ENCODE measurements at places on chromosomes 6 and 20.

DNA sequence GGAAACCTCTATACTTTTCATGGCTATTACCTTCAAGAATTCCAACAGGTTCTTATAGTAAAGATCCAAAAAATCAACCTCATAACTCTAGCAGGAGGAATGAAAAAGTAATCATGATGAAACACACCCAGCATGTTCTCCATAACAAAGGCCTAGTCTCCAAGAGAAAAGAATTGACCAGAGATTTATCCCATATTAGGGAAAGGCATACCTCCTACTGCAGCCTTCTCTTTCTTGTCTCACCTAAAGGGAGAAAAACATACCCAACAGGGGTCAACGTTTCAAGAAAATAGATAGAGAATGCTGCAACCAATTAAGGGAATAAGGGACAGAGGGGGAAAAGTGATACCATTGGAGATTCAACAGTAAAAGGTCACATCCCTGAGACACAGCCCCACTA lies 262.5 kb downstream of the FRK start:
- no peak for DNase-seq

DNA sequence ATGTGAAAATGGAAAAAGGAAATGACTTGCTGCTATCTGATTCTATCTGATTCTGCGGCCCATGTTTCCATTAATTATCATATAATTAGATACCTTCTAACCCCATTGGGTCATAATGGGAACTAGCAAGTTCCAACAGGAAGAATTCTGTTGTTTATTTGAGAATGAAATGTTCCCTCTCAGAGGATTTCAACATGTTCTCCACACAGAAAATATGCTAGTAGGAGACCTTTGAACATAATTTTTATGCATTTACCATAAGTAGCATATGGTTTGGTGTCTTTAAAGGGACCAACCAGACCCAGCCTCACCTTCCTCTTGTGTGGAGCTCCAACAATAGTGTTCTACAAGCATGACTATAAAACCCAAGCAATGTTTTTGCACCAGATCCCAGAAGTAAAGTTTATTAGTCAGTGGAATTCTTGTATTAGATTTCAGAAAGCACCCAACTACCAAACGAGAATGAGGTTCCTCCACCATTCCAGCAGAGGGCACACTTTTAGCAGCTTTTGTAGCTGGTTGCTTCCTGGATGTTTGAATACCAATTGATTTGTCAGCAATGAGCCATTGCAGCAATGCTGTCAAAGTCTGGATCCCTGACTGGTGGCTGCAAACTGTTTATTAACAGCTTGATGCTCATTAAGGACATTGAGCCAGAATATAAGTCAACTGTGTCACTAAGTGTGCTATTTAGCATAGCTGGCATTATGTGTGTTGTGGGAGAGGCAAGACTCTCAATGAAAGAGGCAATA lies 143.6 kb upstream of the GJE1 start:
- no peak for DNase-seq

GRCh38 chr6:49490633-49491032 lies 9.1 kb upstream of the GLYATL3 start:
- DNase-seq: no peak

- DNase-seq: no peak
Measured at GRCh38 chr6:126153661-126154060, 167.3 kb downstream of the TRMT11 start.

DNA sequence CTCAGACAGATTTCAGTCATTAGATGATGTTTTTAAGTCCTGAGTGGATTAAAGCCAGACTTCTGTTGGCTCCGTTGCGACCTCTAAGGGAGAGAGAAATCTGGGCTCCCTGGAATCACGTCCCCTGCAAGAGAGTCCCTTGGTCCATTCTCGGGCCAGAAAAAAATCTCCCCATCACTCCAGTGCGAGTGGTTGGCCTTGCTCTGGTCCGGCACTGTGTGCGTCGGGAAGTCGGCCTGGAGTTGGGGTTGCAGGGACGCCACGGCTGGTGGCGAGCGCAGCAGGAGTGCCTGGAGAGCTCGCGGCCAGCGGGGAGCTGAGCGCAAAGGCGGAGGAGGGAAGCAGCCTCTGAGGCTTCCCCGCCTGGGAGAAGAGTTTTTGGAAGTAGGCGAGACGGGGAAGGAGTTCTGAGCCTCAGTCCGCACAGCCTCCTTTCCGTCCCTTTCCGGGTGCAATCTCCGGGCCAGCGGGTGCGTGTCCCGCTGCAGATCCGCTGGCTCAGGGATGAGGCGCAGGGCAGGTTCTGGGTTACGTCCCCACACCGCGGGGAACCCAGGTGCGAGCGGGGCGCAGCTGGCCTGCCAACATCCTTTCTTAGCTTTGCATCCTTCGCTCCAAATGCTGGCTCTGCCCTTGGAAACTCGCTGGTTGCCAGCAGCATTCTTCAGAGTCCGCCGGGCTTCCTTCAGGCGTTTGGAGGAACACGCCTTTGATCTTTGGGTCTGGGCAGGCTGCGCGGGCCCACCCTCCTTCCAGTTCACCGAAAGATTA lies 6.8 kb downstream of the TCF21 start:
- no peak for DNase-seq
